ENCODE measurements at places on chromosomes 3 and 15.
A peak's percentile ranks its signal among the peaks of the same experiment; 100 is the strongest.

DNA sequence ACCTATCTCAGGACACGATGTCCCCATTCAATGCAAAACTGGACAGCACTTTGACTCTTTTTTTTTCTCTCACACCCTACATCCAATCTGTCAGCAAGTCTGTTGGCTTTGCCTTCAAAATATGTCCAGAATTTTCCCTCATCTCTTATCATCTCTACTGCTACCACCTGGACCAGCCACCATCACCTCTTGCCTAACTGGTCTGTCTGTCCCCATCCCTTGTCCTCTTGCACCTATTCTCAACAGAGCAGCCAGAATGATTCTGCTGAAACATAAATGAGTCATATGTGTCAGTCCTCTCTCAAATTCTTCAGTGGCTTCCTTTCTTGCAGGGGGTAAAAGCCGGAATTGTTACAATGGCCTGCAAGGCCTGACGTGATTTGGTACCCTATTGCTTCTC lies 105.8 kb downstream of the CYP19A1 start:
- no peak for DNase-seq

- peak; percentile 35 for DNase-seq
These were observed 136.5 kb downstream of the ZNF609 start for GRCh38 chr15:64596701-64597476.

- peak; percentile 16 for DNase-seq
These were observed 365.6 kb downstream of the MAGI1 start for GRCh38 chr3:65672871-65673815.

DNA sequence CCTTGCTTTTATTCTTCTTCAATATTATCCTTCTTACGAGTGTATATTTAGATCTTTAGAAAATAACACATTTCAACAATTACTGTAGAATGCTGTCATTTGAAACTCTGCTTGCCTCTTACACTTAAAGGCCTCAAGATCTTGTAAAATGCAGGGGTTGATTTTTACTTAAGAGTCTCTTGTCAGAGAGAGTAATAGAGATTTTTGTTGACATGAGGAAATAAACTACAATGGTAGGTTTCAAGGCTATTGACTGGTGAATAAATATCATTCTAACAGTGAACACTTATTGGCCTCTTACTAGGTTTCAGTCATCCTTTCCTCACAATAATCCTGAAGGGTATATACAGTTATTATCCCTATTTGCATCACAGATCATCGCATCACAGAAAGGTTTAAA lies 344.6 kb downstream of the GBE1 start:
- no peak for DNase-seq

- DNase-seq = no peak
These were observed 202.3 kb upstream of the SUCLG2 start for GRCh38 chr3:67856718-67857117.

GRCh38 chr15:80747317-80748053 lies 31.7 kb upstream of the CEMIP start:
- no peak for DNase-seq

- DNase-seq = no peak
These were observed 261.9 kb upstream of the ICE2 start for GRCh38 chr15:60740787-60741354.

DNA sequence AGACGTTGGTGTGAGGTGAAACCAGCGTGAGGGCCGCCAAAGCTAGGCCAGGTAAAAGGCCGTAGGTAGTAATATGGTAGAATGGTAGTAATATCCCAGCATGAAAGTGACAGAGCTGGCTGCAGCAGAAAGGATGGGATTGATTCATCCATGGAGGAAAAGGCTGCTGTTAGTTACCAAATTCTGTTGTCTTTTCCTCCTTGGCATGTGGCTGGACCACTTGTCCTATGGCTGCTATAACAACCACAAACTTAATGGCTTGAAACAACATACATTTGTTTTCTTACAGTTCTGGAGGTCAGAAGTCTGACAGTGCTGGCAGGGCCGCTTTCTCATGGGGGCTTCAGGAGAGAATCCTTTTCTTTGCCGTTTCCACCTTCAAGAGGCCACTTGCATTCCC lies 47.8 kb upstream of the CHST2 start:
- DNase-seq = no peak

DNA sequence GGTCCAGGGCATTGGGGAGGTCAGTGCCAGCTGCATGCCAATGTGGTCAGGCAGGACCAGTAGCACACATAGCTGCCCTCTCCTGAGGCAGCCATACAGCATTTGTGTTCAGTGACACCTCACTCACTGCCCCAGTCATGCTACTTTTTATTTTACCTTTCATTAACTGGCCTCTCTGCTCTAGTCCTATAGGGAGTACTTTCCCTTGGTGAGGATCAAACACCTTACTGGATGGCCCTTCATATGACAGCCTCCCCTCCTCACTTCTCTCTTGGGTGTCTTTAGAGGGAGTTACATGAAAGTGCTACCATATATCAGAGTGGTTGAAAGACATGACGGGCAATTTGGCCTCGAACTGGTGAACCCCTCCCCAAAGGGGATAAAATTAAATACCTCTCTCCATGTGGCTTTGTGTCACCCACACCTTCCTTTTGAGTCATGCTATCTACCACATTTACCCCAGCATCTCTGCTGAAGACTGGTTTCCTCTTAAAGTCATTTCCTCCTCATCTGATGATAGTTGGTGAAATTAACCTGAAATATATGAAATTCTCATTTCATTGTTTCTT lies 17.6 kb downstream of the RLBP1 start:
- peak; percentile 85 for DNase-seq

DNA sequence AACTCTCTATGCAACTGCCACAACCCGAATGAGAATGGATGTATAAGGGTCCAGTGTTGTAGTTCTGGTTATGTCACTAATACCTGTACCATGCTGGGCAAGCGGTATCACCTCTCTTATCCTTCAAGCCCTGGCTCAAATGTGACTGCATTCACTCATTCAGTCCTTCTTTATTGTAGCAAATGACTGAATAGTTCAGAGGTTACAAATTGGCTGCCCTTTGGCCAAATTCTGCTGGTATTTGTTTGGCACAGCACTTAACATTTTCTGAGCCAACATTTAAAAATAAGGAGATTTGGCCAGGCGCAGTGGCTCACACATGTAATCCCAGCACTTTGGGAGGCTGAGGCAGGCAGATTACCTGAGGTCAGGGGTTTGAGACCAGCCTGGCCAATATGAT lies 47.5 kb downstream of the DLEC1 start:
- DNase-seq = no peak

DNA sequence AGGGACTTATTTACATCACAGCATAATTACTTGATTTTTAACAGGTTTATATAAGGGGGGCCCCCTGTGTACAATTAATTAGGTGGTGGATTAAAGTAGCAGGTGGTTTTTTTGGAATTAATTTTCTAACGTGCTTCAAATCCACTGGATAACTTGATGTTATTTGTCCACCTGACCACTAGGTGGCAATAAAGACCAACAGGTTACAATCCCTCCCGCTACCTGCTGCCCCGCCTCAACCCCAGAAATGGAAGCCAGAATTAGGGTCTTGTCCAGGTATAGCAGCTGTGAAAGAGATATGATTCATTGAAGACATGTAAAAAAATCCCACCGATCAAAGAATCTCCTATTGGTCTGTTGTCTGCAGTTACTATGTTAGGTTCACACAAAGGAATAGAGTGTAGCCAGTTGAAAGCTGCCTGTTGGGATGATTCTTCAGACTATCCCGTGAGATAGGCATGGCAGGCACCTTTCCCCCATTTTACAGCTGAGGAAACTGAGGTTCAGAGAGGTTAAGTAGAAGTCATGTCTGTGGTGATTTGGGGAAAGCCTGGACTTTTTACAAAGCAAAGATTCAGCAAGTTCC lies 44.0 kb downstream of the MFSD1 start:
- DNase-seq = peak; percentile 53

- no peak for DNase-seq
These were observed 34.7 kb downstream of the ADAMTS9 start for GRCh38 chr3:64653101-64653500.

DNA sequence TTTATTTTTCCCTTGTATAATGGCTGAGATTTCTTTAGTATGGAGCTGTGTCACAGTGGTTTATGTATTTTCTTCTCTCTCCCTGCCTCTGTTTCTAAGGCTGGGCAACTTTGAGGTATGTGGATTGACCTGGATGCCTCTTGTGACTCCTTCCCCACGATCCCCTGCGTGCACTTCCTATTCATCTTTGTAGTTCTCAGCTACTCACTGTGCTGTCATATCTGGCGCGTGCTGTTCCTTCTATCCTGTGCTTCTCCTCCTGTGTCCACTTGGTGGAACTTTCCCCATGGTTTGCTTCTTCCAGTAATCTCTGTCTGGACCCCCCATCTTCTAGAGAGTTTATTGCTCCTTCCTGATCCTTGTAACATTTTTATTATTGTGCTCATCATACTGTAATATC lies 97.3 kb downstream of the AKAP13 start:
- DNase-seq = no peak

DNA sequence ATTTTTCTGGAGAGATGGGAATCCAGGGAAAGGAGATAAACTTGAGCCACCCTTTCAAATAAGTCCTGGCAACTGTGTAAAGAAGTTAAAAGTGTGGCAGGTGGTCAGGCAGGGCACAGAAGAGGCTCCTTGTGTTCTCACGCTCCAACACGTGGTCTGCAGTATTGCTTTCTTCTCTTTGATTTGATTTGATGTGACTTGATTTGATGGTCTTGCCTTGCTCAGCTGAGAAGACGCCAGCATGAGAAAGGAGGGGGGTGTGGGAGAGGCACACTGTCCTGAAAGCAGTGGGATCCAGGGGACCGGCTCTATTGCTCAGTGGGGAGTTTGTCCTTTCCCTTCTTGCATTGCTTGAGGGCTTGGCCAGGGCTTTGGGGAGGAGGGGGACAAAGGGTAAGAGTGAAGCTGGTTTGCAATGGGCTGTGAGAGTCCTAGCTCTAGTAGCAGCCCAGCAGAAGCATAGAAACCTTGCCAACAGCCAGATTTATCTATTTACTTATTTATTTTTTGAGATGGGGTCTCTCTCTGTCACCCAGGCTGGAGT lies 25.7 kb upstream of the NEO1 start:
- DNase-seq = no peak

DNA sequence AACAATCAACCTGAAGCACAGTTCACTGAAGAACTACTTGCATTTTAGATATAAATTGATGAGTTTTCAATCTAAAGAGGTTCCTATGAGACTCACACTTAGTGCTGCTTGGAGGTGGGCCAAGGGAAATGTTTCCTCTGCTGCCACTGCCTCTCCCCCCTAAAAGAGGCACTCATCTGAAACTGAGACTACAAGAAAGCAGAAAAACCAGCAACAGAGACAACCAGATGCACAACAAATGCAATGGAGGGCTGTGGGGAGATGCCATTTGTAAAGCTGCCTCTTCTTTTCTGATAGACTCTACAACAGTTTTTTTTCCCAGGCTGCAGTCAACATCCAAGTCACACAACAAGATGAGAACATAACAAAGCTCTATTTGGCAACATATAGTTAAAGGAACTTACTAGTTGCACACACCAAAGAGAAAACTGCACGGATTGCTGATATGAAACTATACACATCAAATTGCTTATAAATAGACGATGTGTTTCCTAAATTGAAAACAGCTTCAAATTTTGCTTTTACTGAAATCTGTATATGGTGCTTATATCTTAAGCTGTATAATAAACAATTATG lies 11.0 kb downstream of the TSPAN3 start:
- DNase-seq = no peak

DNA sequence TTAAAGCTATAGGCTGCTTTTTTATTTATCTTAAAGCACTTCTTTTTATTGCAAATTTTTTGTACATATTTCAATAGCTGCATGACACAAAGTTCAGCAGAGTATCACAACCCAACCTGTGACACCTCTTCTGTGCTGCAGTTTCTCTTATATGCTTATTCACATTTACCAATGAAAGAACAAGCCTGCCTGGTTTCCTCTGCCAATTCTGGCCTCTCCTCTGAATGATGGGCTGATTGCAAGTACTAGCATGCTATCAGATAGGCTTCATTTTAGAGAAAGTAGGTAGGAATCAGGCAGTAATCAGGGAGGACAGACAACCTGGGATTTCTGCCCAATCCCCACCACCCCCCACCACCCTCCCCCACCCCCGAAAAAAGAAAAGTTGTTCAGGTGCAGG lies 26.6 kb downstream of the ACKR4 start:
- DNase-seq = no peak

GRCh38 chr15:88648357-88649214 lies 9.8 kb downstream of the ISG20 start:
- no peak for DNase-seq

GRCh38 chr3:192039593-192039992 lies 578.6 kb downstream of the PYDC2 start:
- DNase-seq = no peak

DNA sequence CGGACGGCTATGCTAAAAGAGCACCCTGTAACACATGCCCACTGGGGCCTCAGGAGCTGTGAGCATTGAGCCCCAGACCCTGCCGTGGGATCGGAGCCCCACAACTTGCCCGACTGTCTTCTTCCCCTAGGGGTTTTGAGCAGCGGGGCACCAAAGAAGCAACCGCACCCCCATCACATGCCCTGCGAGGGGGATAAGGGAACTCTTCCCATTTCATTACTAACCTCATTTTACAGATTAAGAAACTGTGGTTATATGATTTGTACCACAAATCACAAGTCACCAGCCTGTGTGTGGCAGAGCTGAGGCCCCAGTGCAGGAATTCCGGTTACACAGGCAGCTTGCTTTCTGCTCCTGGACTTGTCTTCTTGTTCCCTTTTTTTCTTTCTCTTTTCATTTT lies 86.2 kb downstream of the CD47 start:
- DNase-seq = no peak

GRCh38 chr3:128217702-128218547 lies 64.6 kb downstream of the EEFSEC start:
- DNase-seq = no peak

- DNase-seq = no peak
These were observed 456.1 kb downstream of the IGSF11 start for GRCh38 chr3:118578559-118578958.

DNA sequence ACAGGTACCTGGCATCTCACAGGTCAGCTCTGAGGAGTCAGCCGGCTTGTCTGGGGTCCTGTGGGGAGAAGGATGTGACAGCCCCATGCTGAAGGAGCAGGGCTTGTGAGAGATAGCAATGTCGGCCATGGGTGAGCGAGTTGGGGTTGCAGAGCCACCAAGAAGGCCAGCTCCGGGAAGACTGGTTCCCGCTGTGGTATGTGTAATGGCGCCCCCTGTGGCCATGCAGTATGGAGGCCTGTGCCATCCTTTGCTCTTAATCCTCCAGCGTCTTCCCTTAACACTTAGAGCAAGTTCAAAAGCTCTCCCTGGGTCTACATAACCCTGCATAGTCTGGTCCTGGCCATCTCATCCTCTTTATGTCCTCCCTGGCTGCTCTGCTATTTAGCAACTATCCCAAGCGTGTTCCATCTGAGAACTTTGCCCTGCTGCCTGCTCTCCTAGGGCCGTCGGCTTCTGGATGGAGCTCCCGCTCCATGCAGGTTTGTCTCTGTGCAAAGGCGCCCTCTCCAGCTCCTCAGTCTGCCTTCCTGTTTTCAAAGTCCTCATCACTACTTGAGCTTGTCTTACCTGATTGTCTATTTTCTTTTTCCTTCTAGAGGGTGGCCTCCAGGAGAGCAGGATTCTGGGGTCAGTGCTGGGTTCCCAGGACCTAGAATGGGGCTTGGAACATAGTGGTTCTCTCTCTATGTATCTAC lies 40.8 kb upstream of the IQCF6 start:
- DNase-seq = no peak
